ENCODE measurements at places on chromosomes 2 and 18.
A peak's percentile ranks its signal among the peaks of the same experiment; 100 is the strongest.

DNA sequence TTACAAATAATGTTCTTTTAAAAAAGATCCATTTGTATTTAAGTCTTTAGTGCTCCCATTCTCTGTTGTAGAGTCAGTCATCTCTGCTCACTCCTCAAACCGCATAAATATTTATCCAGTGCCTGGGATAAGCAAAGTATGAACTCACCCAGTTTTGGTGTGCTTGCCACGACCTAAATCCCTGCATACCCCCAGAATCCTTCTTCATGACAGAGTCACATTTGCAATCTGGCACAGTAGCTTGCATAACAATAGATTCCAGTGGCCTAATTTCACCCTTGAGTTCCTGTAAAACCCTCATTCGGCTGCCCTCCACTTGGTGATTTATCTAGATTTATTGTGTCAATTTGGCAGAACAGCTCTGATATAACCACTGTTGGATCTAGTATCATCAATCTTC, 92.9 kb downstream of the DTNA start:
- DNase-seq = no peak

GRCh38 chr18:45651275-45651674, 36.0 kb downstream of the SLC14A2 start:
- DNase-seq = peak; percentile 18

DNA sequence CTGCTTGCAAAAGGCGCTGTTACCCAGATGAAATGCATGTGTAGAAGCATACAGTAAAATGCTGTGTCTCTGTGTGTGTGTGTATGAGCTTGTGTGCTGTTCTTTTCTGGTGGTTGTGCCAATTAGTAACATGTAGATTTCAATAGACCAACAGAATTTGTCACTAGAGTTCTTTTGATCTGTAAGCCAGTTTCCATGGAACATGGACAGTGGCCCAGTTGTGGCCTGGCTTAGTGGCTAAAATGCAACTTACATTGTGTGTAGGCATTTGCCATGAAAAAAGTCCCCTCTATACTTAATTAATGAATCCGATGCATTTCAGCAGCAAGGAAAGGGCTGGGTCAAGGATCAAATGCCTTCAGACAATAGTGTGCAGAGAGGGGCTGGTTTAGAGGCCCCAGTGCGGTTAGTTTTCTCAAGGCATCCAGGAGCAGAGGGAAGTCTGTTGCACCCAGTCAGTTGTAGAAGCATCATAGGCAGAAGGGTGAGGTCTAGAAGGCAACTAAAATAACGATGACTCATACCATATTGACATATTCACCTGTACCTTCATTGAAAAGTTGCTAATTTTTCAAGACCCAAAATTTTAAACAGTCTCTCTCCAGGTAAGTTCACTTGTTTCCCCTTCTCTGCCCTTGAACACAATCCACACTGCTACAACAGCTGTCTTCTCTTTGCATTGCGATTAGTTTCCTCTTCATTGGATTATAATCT, 366.9 kb upstream of the SPRED2 start:
- DNase-seq = no peak

GRCh38 chr2:3171564-3172264, 205.9 kb downstream of the EIPR1 start:
- DNase-seq = no peak

DNA sequence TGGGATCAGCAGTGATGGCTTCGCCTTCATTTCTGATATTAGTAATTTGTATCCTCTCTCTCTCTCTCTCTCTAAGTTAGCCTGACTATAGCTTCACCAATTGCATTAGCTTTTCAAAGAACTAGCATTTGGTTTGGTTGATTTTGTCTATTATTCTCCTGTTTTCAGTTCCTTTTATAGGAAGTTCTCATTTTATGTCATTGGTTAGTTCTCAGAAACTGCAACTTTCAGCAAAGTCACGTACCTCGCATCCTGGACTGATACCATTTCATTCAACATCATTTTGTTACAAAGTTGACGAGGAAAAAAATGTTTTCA, 450.8 kb downstream of the EIPR1 start:
- no peak for DNase-seq

GRCh38 chr18:51128533-51128932, 68.9 kb downstream of the MEX3C start:
- DNase-seq = no peak

DNA sequence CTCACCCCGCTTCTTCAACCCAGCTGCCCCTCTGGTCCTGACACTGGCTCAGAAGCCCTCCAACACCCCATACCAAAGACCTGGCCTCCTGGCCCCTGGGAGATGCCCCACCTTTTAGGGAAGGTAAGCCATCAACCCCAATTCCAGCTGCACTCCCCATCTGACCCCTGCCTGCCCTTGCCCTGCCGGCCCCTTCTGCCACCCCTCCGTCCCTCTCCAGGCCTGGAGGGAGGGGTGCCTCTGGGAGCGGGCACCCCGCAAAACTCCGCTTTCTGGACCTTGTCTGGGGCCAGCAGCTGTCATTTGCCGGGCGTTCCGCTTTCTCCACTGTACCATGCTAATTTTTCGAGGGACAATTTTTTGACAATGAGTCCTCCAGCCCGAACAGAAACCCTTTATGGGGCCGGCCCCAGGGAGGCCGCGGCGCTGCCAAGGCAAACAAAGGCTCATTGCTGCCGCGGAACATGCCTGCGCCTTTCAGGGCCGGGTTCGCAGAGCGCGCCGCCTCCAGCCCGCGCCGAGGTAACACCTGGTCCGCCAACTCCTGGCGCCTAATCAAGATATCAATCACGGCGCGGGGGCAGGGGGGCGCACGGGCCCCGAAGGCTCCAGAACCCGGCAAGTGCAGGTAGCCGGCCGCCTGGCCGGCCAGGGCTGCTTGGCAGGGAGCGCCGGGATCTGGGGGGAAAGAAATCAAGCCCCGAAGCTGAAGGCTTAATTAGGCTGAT, 96.0 kb downstream of the INHBB start:
- DNase-seq = no peak

GRCh38 chr2:168056242-168056787, 191.1 kb downstream of the STK39 start:
- DNase-seq = no peak

DNA sequence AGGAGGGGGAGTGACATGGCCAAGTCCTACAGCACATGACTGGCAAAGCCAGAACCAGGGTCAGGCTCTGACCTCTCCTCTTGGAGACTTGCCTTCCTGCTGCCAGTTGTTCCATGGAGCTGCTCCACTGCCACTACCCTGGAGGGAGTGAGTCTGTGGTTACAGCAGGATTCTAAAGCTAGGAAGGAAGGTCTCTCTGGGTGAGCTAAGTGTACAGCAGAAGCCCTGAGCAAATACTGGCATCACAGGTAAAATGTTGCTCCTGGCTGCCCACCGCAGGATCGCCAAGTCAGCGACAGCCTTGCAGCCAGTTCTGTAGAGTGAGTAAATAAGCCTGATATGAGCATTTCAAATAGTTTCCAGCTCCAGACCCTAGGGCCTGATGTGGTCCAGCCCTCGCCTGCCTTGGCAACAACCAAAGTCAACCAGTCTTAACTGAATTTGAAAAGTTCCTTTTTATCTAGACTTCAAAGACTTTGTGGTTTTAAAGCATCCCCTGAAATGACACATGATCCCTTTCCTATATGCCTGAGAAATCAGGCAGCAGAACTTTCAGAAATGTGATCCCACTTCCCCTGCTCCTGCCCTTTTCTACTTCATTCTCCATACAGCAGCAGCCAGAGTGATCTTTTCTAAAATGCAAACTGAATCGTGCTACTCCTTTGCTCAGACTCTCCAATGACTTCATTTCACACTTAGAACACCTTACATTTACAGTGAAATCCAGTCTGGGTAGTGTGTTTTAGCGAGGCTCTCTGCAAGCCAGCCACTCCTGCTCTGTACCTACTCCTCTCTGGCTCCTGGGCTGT, 114.3 kb downstream of the MGAT5 start:
- no peak for DNase-seq

DNA sequence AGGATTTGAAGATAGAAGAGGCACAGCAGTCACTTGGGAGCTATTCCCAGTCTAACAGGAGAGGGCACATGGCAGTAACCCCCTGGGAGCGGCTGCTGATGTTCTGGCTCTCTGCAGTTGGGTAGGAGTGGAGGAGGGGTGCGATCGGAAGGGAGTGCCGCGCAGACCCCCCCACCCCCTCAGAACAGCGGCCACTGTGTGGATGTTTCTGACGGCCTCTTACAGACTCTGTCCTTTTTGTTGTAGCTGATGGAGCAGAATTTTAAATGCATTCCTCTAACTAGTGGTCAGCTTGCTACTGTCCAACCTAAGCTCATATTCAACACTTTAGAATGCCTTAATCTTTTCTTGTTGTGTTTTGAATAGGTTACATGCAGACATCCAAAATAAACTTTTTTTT, 127.9 kb downstream of the AGAP1 start:
- no peak for DNase-seq

GRCh38 chr2:208565690-208566416, 159.3 kb downstream of the PTH2R start:
- no peak for DNase-seq

DNA sequence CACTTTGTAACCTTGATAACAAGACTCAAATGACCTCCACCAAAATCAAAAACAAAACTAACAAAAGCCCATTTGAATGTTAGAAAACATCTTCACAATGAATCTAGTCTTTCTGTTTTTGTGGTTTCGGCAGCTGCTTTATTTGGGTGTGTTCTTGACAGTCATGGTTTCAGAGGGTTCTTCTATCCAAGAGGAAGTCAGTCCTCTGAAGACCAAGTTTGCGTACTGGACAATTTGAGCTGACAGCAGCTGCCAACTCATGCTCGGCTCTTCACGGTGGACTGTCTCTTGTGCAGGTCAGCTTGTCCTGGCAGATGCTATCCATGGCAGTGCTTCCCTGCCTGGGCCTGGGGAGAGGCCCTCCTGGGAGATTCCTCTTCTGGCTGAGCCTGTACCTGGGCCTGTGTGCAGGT, 91.0 kb downstream of the TMEM17 start:
- no peak for DNase-seq
